IMR-90 (cell line): ENCODE measurements at places on chromosomes 1 and 21. TPM values are rescaled to one million over a fixed set of nuclear protein-coding genes. Genes with fewer than 3 reads are reported as not detected.

DNA sequence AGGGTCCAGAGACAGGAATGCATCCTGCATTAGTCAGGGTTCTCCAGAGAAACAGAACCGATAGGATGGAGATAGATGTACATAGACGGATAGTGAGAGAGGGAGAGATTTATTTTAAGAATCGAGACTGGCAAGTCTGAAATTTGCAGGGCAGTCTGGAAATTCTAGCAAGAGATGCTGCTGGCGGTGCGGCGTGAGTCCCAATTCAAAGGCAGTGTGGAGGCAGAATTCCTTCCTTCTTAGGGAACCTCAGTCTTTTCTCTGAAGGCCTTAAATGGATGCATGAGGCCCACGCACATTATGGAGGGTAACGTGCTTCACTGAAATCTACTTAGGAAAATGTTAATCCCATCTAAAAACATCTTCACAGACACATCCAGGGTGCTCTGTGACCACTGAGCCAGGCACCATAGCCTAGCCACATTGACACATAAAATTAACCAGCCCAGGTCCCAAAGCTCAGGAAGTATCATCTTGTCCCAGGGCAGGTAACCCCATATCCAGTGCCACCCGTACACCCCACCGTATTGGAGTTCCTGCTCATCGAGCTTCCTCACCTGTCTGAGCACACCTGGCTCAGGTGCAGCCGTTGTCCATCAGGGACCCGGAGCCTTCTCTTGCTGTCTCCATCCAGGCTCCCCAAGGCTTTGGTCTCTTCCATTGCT is 9.7 kb upstream of the PKNOX1 start:
- DNase-seq = no peak

DNA sequence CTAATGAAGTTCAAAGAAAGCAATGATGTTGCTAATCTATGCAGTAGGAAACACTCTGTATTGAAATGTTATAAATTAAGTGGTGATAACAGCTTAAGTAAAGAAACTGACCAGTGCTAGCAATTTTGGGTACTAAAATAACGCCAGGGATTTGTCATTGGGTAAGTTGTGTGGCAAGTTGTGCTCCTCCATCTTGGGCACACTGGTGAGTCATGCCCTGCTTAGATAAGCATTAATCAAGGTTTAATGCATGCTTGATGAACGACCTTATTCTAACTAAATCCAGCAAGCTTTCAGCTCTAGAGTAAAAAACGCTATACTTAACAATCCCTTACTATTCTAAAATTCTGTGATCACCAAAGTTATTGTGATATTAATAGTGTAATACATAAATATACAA is 25.2 kb downstream of the VAMP4 start:
- peak; percentile 25 for DNase-seq

DNA sequence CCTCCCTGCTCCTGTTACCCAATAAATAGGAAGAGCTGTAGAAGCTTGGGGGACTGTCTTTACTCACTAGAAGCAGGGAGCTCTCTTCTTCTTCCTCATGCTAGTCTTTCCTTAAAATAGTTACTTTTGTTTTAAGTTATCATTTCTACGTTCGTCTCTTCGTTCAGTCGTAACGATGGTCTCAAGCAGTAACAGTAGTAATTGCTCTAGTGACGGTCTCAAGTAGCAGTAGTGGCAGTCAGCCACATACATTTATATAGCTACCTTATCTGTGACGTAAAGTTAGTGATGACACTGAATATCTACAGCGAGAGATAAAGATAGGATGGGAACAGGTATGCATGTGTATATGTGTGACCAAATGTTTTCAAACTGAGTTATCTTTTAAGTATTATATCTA is 15.4 kb upstream of the ERO1B start:
- no peak for DNase-seq

- DNase-seq = peak; percentile 75
These were observed 36.1 kb downstream of the FGGY start for GRCh38 chr1:59332983-59333382.

GRCh38 chr1:247475793-247476192 is 17.9 kb upstream of the OR2B11 start:
- no peak for DNase-seq

- DNase-seq = peak; percentile 43
These were observed 244.2 kb upstream of the HOOK1 start for GRCh38 chr1:59570524-59570923.

- DNase-seq = peak; percentile 52
These were observed 2.0 kb downstream of the USP33 start for GRCh38 chr1:77757603-77758002.

GRCh38 chr1:113035086-113035485 is 37.9 kb upstream of the LRIG2 start:
- no peak for DNase-seq

DNA sequence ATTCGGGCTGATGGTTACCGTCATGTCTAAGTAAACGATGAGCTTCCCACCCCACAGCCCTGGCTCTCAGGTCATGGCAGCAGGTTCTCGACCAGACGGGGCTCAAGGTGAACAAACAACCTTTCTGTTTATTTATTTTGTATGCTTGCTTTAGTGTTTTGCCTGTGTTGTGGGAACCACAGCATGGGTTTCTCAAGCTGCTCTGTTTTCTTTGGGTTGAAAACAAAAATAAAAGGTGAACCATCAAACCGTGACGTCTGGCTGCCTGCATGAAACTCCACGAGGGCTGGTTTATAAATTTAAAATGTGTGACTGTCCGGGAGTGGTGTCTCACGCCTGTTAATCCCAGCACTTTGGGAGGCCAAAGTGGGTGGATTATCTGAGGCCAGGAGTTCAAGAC is 28.0 kb downstream of the TMEM51 start:
- DNase-seq = no peak

GRCh38 chr21:37753122-37753599 is 163.1 kb downstream of the KCNJ6 start:
- DNase-seq = no peak

GRCh38 chr1:69171248-69171647 is 396.5 kb upstream of the LRRC7 start:
- DNase-seq = no peak

GRCh38 chr1:146031476-146031875 is 9.9 kb upstream of the HJV start:
- no peak for DNase-seq

- no peak for DNase-seq
These were observed 23.3 kb upstream of the RPE65 start for GRCh38 chr1:68473060-68473459.

DNA sequence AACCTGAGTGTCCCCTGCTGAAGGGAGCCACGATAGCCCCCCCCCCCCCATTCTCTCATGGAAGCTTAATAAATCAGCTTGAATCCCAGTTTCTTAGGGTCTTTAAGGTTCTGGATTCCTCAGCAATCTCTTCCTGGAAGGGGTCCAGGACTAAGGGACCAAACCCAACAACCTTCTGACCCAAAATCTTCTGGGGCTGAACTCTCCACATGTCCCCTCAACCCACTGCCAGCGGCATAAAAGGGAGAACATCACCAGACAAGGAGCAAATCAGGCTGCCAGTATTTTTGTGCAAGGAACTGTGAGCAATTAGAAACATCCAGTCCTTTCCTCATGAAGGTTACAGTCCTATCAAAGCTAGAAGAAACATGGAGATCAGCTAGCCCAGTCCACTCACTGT is 12.7 kb upstream of the LORICRIN start:
- DNase-seq = no peak

- no peak for DNase-seq
These were observed 5.1 kb upstream of the EPHB2 start for GRCh38 chr1:22705586-22705985.

DNA sequence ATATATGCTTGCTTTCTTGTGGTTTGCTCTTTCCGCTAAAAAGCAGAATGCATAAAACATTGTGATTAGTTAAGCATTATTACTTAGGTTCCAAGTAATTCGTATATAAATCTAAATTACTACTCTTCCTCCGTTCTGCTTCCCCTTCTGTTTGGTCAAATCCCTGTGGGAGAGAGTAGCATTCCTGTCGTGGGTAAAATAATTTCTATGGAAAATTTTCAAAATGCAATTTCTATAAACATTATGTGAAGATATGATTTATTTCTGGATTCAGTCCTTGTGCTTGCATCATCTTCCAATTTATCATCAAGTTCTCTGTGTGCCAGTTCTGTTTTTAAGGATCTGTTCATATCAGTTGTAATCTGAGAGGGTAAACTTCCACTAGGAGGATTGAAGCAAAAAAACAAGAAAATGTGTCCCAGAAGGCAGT is 7.2 kb upstream of the WARS2 start:
- peak; percentile 24 for DNase-seq

- DNase-seq = no peak
These were observed 261.7 kb downstream of the MATN1 start for GRCh38 chr1:30461640-30462039.

DNA sequence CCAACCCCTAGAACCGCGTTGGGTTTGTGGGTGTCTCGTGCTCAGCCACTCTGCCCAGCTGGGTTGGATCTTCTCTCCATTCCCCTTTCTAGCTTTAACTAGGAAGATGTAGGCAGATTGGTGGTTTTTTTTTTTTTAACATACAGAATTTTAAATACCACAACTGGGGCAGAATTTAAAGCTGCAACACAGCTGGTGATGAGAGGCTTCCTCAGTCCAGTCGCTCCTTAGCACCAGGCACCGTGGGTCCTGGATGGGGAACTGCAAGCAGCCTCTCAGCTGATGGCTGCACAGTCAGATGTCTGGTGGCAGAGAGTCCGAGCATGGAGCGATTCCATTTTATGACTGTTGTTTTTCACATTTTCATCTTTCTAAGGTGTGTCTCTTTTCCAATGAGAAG is 18.7 kb downstream of the TFF3 start:
- no peak for DNase-seq

GRCh38 chr1:238252033-238252802 is 361.5 kb upstream of the ZP4 start:
- DNase-seq = peak; percentile 33

- DNase-seq = peak; percentile 53
These were observed 115.0 kb upstream of the TMPRSS2 start for GRCh38 chr21:41622831-41623548.

DNA sequence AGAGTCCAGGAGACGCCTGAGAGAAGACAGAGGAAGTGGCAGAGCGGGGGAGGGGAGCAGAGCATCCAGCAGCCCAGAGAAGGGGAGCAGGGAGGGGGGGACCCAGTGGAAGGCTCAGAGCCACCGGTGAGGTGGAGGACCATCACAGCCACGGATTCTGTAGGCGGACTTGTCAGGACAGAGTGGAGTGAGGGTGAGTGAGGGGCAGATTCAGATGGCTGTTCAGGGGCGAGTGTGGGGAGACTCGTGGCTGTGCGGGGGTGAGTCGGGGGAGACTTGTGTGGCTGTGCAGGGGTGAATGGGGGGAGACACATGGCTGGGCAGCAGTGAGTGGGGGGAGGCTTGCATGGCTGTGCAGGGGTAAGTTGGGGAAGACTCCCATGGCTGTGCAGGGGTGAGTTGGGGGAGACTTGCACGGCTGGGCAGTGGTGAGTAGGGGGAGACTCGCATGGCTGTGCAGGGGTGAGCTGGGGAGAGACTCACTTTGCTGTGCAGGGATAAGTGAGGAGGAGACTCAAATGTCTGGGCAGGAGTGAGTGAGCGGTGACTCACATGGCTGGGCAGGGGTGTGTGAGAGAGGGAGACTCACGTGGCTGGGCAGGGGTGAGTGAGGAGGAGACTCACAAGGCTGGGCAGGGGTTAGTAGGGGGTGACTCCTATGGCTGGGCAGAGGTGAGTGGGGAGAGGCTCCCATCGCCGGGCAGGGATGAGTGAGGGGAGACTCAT is 56.8 kb upstream of the ABCG1 start:
- no peak for DNase-seq

- DNase-seq = no peak
These were observed 213.7 kb downstream of the SDCCAG8 start for GRCh38 chr1:243469497-243469896.

DNA sequence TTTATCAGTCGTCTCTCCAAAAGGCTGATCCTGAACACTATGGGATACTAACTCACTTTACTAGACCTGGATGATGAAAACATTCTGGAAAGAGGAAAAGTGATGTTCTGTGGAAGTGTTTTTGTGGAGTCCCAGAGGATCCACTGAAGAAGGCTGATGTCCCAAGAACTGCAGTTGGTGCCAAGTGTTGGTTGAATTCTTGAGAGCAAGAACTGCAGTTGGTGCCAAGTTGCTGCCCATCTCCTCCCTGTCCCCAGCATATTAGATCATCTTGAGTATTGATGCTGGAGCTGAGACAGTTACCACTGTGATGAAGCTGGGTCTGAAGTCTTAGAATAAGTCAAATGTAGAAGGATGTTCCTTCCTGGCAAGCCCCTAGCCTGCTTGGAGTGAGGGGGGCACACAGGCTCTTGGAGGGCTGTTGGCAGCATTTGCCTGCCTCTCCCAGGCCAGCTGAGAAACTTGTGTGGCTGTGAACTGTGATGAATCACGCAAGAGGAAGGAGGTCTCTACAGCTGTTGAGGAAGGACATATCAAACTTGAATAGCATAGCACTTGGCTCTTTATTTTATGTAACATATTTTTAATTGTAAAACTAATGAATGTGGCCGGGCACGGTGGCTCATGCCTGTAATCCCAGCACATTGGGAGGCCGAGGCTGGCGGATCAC is 48.1 kb downstream of the DNAJC6 start:
- DNase-seq = no peak

GRCh38 chr21:32494934-32495709 is 82.6 kb downstream of the EVA1C start:
- DNase-seq = peak; percentile 79

DNA sequence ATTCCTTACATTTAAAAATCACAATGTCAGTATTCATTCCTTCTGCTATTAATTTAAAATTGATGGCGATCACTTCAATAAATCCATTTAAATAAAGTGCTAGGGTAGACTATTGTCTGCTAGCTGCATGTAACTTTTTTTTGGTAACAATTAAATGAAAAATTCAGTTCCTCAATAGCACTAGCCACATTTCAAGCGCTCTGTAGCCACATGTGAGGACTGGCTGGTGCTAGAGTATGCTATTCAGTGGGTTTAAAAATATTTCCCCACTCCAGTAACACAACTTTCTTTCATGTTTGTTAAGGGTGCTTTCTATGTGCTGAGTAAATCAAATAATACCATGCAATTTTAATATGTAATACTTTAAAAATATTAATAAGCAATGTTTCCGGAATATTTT is 108.2 kb downstream of the LTN1 start:
- DNase-seq = peak; percentile 8

DNA sequence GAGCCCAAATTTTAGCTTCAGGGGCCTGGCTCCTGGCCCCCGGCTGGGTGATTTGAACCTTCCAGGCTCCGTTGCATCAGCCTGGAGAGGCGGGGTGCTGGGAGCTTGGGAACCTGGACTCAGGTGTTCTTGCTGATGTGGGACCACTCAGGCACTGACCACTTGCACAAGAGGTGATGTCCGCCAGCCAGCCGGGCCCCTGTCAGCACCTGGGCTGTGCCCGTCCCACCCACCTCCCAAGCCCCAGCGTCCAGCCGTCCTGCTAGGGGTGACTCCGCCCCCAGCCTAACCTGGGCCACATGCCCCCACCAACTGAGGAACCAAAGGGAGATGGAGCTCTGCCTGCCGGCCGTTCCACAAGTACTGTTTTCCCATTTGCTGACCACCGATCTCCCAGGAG is 47.4 kb upstream of the ARHGEF16 start:
- DNase-seq = no peak

Gene SMCP
- total RNA-seq = not detected in 2 replicates

Gene FAAH
- under 0.01 TPM in 1 of 2 replicates, not detected in the other for total RNA-seq

Gene LEFTY1
- not detected in 2 replicates for total RNA-seq

Gene FOXO6
- not detected in 2 replicates for total RNA-seq

Gene RAB7B
- total RNA-seq = 9.1 and 10.6 TPM in 2 replicates

Gene F13B
- total RNA-seq = not detected in 2 replicates

Gene POU3F1
- not detected in 2 replicates for total RNA-seq

Gene DHDDS
- 66.7 and 67.7 TPM in 2 replicates for total RNA-seq

Gene RGS4
- 538 and 635 TPM in 2 replicates for total RNA-seq

Gene INSRR
- total RNA-seq = not detected in 2 replicates

Gene TCHHL1
- not detected in 2 replicates for total RNA-seq

Gene NLRP3
- total RNA-seq = 0.18 TPM in 1 of 2 replicates, not detected in the other

Gene S100A12
- total RNA-seq = not detected in 2 replicates

Gene CPLANE2
- 3.2 and 3.3 TPM in 2 replicates for total RNA-seq

Gene TEDDM1
- total RNA-seq = not detected in 2 replicates
